ENCODE measurements at places on chromosomes 7 and 10.

DNA sequence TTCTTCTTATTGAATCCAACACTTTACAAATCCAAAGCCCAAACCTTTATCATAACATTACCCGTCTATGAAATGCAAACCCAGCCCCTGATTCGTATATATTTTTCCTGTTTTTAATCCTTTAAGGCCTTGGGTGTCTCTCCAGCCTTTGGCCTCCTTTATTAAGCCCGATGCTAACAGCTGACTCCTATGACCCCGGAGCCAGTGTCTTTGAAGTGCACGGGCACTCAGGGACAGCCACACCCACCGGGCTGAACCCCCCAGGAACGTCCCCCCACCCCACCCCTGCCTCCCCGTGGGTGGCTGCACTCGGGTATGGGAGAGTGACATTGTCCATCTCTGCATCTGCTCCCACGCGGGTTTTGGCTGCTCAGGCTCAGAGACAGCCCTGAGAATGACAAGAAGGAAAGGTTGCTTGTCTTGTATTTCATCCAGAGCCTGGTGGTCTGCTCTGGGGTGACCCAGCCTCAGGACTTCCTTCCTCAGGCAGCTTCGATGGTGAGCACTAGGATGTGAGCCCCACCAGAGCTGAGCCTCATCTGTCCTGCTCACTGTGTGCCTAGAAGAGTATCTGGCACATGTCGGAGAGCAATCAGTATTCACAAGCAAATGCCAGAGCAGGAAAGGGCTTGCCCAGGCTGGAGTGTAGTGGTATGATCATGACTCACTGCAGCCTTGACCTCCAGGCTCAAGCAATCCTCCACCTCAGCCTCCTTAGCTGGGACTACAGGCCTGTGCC is 210.4 kb downstream of the SKIDA1 start:
- no peak for DNase-seq

- DNase-seq, result no peak
Observed at GRCh38 chr7:107978815-107979408, 24.0 kb downstream of the LAMB1 start.

DNA sequence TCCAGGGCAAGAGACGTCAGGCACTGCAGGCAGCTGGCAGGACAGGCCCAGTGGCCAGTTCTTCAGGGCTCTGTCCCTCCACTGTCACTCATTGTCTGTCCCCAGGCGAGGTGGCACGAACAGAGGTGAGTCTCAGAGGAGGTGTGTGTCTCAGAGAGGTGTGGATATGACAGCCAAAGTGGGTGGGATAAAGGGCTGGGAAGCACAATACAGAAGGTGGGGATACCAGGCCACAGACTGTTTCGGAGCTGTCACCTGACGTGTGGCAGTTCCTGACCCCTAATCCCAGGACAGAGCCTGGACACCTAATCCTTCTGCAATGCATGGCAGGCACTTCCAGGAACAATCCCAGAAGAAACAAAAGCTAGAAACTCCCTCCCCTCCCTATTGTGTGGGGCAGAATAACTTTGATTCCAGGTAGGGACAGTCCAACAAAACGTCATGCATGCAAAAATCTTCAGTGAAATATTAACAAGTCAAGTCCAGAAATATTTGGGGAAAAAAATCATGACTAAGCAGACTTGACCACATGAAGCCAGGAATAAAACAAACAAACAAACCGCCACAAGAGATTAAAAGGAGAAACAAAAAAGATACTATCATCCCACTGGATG is 11.6 kb downstream of the KLRG2 start:
- DNase-seq, result no peak

GRCh38 chr7:40234046-40234445 is 99.2 kb downstream of the SUGCT start:
- DNase-seq, result no peak

GRCh38 chr10:71664585-71664984 is 55.0 kb downstream of the C10orf105 start:
- no peak for DNase-seq

DNA sequence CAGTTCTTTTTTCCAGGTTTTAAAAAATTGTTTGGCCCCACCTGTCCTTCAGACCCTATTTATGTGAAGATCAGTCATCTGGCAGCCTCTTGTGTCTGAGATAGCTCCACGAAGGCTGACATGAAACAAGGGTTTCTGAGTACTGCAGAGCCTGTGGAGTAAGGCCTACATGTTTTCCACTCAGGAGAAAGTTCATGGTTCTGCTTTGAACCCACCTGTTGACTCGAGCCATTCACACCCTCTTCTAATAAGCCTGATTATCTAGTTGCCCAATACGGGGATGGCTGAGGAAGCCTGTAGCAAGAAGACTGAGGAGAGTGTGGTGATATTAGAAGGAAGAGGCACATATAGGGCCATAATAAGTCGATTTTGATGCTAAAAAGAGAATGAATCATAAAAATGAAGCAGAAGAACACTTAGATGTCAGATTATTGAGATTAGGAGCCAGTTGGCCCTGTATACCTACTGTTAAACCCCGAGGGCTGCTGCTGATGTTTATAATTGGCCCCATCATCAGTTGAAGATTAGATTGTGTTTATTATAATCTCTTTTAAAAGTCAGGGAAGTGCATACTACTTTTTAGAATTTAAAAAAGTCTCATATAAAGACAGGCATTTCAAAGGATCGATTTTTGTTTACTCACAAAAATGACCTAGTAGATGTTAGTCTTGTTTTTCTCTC is 109.4 kb downstream of the CDK14 start:
- no peak for DNase-seq

- DNase-seq, result no peak
Observed at GRCh38 chr10:63376560-63377304, 89.0 kb downstream of the JMJD1C start.

DNA sequence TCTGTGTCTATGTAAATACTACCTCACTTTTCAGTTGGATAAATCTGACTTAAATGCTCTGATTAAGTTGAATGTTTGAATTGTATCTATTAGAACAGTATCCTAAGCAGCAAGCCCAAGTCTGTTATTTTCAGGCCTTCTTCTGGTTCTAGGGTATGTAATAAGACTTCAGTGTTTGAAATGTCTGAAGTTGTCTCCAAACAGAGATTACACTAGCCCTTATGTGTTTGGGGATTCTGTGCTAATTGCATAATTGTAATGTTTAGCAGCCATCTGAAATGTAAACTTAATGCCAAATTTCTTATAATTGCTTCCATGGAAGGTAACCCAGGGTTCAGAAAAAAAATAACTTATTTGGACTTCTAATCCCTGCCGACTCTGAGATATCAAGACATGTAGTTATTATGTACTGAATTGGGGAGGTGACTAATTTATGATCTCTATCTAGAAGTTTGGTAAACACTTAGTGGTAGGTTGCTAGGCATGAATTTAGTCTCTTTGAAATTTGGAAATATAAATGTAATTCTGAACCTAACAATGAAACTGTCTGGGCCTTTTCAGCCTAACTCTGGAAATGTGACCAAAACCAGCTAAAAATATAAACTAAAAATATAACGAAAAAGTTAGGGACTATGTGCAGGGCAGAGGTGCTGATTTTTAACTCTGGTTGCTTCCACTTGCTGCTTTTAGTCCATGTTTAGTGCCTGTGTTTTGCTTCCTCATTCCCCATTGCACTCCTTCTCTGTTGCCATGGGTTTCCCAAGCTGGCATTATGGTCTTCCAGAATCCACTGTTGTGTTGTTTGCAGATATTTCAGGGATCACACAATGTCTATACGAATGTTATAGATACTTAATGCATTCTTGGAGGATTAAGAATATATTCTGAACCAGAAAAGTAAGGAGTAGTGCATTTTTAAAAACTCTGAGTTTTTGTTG is 54.8 kb downstream of the MCU start:
- DNase-seq, result no peak

DNA sequence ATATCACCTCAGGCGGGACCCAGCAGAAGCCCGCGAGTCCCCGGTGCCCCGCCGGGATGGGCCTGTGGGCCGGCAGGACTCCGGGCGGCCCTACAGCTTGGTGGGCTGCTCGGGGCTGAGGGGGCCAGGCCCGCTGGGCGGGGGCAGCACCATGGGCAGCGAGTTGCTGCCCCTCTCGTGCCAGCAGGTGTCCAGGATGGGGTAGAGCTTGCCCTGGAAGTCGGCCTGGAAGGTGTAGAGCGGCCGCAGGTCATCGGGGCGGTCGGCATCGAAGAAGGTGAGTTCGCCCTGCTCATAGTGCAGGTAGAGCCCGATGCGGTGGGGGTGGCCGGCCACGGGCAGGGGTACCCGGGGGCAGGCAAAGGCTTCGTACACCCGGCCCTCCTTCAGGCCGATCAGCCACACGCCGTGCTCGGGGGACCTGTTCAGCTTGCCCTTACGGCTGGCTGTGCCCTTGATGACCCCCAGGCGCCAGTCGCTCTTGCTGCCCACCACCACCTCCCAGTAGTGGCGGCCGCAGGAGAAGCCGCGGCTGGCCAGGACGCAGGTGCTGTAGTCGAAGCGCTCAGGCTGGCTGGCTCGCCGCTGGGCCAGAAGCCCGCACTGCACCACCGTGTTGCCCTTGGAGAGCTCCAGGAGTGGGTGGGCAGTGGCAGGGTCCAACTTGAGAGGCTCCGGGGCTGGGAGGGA is 4.3 kb upstream of the NSUN5 start:
- DNase-seq, result no peak

GRCh38 chr7:139255290-139255689 is 24.3 kb downstream of the UBN2 start:
- DNase-seq, result no peak

GRCh38 chr7:98126311-98127142 is 19.9 kb downstream of the LMTK2 start:
- DNase-seq, result peak; percentile 20

DNA sequence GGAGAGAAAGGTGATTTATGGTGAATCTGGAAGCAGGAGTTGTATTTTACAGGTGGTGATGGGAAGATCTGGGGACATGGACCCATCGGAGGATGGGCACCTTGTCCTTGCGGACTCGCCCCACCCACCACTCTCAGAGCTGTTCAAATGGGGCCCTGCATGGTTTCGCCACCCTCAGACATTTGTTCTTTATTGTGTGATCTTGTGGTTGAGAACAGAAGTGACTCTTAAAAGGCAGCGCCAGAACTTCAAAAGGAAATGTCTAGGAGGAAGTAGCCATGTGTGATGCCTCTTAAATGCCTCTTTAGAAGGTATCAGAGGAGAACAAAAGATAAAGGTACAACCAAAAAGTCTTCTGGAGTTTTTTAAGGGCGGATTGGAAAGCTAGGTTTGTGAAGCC is 205.7 kb downstream of the KIAA1217 start:
- peak; percentile 74 for DNase-seq
